ENCODE measurements at places on chromosomes 12 and 14.

- peak; percentile 56 for DNase-seq
- peak overlapping the region; percentile 98 for H3K4me3 ChIP-seq
- H3K27me3 ChIP-seq = no peaks in the 10 kb centered on the region
- peak overlapping the region; percentile 12 for H3K27ac ChIP-seq
- H3K36me3 ChIP-seq = peaks cover 6% of the 10 kb centered on the region
Measured at GRCh38 chr12:48118284-48118871, 786 bp upstream of the PFKM start.

GRCh38 chr12:92485351-92486348 lies 217.1 kb upstream of the PLEKHG7 start:
- H3K27me3 ChIP-seq = no peaks in the 10 kb centered on the region
- no peak for DNase-seq
- H3K4me3 ChIP-seq = no peak overlapping the region
- no peaks in the 10 kb centered on the region for H3K36me3 ChIP-seq

- H3K36me3 ChIP-seq = peaks cover 56% of the 10 kb centered on the region
- H3K4me3 ChIP-seq = peak overlapping the region; percentile 47
- peak; percentile 88 for DNase-seq
Measured at GRCh38 chr14:74299061-74299545, 3.6 kb downstream of the ABCD4 start.

DNA sequence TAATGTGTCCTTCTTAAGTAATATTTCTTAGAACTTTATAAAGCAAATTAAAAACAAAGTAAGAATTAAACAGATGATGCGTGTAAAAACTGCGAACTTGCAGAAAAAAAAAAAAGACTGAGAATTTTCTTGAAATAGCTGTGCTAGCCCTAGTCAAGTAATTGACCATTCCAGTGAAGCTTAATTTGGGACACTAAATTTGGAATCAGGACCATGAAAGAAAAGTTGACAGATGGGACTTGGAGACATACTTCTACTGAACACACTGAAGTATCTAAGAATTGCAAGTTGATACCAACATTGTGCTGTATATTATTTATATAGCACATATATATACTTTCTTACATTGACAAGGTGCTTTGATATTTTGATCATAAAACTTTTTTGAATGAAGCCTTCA lies 386.6 kb downstream of the KCNH5 start:
- no peak overlapping the region for H3K27ac ChIP-seq
- H3K4me3 ChIP-seq = no peak overlapping the region

GRCh38 chr12:39505023-39505422 lies 62.1 kb upstream of the KIF21A start:
- H3K27me3 ChIP-seq = no peaks in the 10 kb centered on the region
- no peak overlapping the region for H3K4me3 ChIP-seq
- no peaks in the 10 kb centered on the region for H3K4me1 ChIP-seq

GRCh38 chr12:112988224-112988623 lies 9.9 kb downstream of the OAS2 start:
- no peaks in the 10 kb centered on the region for H3K27me3 ChIP-seq
- no peaks in the 10 kb centered on the region for H3K4me1 ChIP-seq
- no peaks in the 10 kb centered on the region for H3K36me3 ChIP-seq
- no peak overlapping the region for H3K27ac ChIP-seq
- no peak for DNase-seq

DNA sequence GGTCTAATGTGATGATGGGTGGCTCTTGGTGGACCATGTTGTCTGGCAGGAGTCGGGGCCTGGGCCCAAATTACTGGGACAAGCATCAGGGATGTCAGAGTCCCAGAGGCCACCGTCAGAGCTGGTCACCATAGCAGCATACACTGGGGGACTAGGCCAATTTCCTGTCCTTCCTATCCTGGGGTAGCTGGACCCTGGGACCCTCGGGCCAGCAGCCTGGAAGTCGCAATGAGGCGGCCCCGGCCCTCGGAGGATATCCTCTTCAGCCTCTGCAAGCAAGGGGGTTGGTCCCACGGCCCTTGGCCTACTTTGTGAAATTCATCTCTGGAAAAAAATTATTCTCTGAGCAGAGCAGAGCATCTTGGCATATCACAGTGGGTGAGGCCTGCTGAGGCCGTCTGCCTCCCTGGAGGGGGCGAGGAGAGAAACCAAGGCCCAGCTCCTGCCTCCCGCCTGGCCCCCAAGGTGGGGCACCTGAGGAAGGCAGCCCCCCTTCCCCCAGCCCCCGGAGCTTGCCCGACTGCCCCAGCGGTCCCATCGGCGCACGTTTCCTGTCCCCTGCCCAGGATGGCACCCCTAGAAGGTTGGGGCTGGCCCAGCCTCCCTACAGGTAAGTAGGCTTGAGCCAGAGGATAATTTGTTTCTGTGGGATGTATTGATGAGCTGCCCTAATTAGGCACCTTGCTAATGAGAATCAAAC lies 135.0 kb upstream of the MYL2 start:
- H3K27me3 ChIP-seq = no peaks in the 10 kb centered on the region
- no peaks in the 10 kb centered on the region for H3K36me3 ChIP-seq
- no peaks in the 10 kb centered on the region for H3K4me1 ChIP-seq

DNA sequence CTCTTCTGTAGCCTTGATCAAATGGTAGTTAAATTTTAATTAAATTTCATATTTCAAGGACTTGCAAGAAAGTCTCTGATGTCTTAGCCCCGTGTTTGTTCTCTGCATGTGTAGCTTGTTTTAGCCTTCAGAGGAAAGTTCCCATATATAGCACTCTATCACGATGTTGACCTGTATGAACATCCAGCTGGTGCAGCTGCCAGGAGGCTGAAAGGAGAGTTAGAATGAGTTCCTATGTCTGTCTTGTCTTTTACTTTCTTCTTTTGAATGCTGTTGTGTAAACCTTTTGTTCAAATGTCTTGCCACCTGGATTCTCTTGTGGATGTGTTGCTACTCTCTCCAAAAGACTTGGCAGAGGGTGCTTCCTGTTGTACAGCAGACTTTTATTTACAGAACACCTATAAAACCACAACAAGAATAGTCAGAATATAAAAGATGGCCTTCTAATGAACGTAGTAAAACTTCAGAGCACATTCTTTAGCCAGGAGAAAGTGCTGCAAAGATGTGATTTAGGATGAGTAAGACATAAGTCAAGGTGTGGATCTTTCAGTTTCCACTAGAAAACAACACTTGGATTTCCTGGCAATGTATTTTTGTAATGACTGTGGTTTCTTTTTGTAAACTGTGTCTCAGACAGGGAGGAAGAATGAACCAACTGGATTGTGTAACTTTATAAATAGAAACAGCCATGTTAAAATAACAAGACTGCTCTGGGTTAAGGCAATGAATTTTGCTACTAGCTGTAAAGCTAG lies 17.2 kb downstream of the NAV3 start:
- H3K27me3 ChIP-seq = no peaks in the 10 kb centered on the region
- H3K27ac ChIP-seq = peak overlapping the region; percentile 42

DNA sequence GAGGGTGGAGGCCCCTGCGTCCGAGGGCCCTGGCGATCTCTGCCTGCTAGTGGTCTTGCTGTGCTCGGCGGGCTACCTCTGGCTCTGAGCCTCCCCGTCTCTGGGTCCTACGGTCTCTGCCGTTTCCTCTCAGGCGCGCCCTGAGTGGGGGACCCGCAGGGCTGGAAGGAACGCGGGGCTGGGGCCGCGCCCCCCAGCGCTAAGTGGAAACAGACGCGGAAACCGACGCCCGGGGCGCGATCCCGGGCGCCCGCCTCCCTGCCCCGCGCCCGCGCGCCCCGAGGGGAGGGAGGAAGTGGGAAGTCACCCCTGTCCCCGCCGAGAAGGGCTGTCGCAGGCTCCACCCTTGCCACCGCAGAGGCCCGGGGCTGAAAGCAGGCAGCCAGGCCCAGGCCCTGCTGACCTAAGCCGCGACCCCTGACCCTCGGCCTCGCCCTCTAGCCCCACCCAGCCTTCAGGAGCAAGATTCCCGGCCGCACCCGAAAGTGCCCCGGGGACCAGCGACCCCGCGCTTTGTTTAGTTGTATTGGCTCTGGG lies 831 bp downstream of the CRIP1 start:
- no peaks in the 10 kb centered on the region for H3K36me3 ChIP-seq
- H3K27me3 ChIP-seq = peaks cover 47% of the 10 kb centered on the region
- peaks cover 6% of the 10 kb centered on the region for H3K4me1 ChIP-seq

- H3K4me1 ChIP-seq = peaks cover 14% of the 10 kb centered on the region
- no peak overlapping the region for H3K4me3 ChIP-seq
- no peaks in the 10 kb centered on the region for H3K36me3 ChIP-seq
- no peak overlapping the region for H3K27ac ChIP-seq
Measured at GRCh38 chr12:71195338-71195896, 37.6 kb upstream of the TSPAN8 start.

DNA sequence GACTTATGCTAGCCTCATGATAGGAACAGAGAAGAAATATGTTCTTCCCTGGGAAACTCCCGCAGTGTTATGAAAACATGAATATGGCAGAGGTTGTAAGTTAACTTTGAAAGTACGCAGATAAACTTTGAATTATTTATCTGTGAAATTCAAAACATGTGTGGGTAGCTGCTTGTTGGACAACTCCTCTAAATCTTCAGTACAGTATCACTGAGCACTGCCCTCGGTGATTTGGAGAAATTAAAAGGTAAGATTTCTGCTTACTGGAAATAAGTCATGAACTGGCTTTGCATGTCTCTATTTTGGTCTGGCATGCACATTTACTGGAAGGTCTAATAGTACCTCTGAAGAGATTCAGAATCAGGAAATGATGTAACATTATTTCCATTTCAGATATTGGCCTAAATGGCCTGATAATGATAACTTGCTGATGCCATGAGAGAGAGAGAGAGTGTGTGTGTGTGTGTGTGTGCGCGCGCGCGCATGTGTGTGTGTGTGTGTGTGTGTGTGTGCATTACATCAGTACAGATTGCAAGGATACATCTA lies 1441.9 kb upstream of the FLRT2 start:
- H3K27ac ChIP-seq = no peak overlapping the region
- H3K4me1 ChIP-seq = no peaks in the 10 kb centered on the region
- DNase-seq = no peak
- no peaks in the 10 kb centered on the region for H3K36me3 ChIP-seq
- no peaks in the 10 kb centered on the region for H3K27me3 ChIP-seq

GRCh38 chr14:106021832-106022231 lies 495.4 kb downstream of the TMEM121 start:
- H3K4me1 ChIP-seq = no peaks in the 10 kb centered on the region
- H3K27me3 ChIP-seq = no peaks in the 10 kb centered on the region
- no peak for DNase-seq
- H3K4me3 ChIP-seq = no peak overlapping the region

GRCh38 chr14:71508901-71509300 lies 423.3 kb upstream of the RGS6 start:
- no peak overlapping the region for H3K27ac ChIP-seq
- no peak overlapping the region for H3K4me3 ChIP-seq
- no peak for DNase-seq
- H3K36me3 ChIP-seq = peaks cover 17% of the 10 kb centered on the region
- H3K27me3 ChIP-seq = no peaks in the 10 kb centered on the region

DNA sequence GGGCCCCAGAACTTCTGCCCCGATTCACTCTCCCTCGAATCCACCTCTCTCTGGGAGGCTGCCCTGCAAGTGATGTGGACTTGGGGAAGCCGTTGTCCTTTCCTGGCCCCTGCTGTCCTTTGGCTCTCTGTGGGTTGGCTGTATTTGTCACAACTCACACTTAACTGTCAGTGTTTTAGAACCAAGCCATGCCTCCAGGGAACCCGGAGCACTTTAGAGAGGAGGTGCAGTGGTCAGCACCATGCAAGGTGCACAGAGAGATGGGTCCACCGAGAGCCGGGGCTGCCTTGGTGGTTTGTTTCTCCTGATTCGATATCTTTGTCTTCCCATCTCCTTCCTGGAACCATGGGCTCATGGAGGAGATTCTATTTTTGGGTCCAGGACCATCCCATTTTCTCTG lies 129.5 kb upstream of the RTL1 start:
- no peak overlapping the region for H3K27ac ChIP-seq
- H3K27me3 ChIP-seq = no peaks in the 10 kb centered on the region
- no peak overlapping the region for H3K4me3 ChIP-seq
- DNase-seq = peak; percentile 6

- H3K4me3 ChIP-seq = no peak overlapping the region
- no peaks in the 10 kb centered on the region for H3K27me3 ChIP-seq
- H3K27ac ChIP-seq = no peak overlapping the region
- H3K36me3 ChIP-seq = no peaks in the 10 kb centered on the region
Measured at GRCh38 chr12:58081488-58081887, 140.1 kb downstream of the ATP23 start.

DNA sequence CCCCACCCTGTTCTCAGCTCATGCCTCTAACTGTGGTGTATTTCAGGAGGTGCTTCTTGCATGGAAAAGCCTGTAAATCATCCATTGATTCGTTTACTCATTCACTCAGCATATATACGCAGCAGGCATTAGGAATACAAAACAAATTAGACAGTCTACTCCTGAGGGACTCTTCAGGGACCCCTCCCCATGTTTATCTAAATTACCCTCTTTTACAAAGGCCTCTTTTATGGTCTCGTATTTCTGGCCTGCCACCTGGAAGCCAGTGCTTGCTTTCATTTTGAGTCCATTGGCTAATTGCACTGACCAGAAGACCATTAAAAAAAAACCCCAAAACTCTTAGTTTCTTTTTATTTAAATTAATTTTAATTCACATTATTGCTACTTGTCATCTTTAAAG lies 134.4 kb downstream of the DACT1 start:
- no peak overlapping the region for H3K27ac ChIP-seq
- H3K36me3 ChIP-seq = no peaks in the 10 kb centered on the region
- no peak for DNase-seq
- peaks cover 44% of the 10 kb centered on the region for H3K27me3 ChIP-seq
